BJ (cell line): ENCODE measurements at places on chromosomes 2 and 18.

- no peak for DNase-seq
Observed at GRCh38 chr2:229456091-229456490, 185.0 kb upstream of the PID1 start.

DNA sequence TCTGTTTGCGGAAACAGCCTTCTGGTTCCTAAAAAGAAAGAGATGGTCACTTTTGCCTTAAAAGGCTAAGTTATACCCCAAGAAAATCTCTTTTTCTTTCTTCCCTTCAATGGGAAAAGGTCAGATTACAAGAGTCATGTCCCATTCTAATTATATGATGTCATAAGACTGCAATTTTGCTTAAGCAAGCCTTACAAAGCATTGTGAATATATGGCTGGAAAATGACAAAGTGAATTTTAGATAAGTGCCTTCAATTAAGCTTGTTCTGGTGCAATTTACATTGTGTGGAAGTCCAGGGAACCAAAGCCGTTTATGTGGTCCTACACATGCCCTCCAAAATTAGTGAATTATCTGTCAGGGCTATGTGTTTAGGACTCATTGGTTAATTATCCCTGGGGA is 7.6 kb upstream of the BMP10 start:
- DNase-seq, result no peak

- DNase-seq, result no peak
Observed at GRCh38 chr18:78571831-78572347, 407.7 kb upstream of the SALL3 start.

DNA sequence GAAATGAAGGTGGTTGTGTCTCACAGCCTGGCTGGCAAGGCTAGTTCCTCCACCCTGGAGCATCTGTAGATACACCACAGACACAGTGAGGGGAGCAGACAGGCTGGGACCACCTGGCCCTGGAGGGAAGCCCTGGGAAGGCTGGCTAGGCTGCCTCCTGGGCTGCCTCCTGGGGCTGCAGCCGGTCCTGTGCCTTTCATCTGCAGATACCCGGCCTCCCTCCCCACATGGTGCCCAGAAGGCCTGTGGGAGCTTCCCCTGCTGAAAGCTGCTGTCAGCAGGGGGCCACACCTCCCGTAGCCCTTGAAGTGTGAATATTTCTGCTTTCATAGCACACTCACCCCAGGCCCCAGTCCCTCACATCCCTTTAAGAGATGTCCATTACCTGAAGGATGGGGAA is 37.6 kb downstream of the SDC1 start:
- no peak for DNase-seq

- DNase-seq, result no peak
Observed at GRCh38 chr2:35989040-35989439, 366.5 kb upstream of the CRIM1 start.

GRCh38 chr2:152201466-152201830 is 25.9 kb upstream of the STAM2 start:
- DNase-seq, result no peak

DNA sequence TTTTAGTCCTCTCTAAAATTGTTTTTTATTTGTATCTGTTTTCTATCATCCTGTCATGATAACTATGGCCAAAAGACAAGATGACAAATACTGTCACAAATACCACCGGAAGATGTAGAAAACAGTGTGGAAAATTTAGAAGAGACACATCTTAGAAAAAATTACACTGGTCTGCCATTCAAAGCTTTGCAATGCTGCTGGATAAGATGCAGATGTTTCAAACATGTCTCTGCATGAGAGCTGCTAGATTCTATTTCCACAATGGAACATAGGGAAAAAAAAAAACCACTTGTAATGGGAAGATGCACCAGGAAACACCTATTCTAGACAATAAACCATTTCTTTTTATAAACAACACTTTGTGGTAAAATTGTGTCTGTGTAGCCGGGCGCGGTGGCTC is 5.8 kb upstream of the TAF1B start:
- no peak for DNase-seq

GRCh38 chr2:175008801-175009495 is 3.8 kb upstream of the CHN1 start:
- DNase-seq, result no peak

- DNase-seq, result no peak
Observed at GRCh38 chr2:102932501-102932900, 170.7 kb downstream of the TMEM182 start.
